ENCODE measurements at places on chromosomes 7 and 10. TPM values are rescaled to one million over a fixed set of nuclear protein-coding genes. Genes with fewer than 3 reads are reported as not detected.
A peak's percentile ranks its signal among the peaks of the same experiment; 100 is the strongest.

Gene IDI1
- 18.3 TPM for total RNA-seq

Gene DAGLB
- total RNA-seq, result 10.5 TPM

GRCh38 chr10:61822781-61823230, 78.7 kb upstream of the ARID5B start:
- no peak for DNase-seq
- no peaks in the 10 kb centered on the region for H3K4me1 ChIP-seq
- no peak overlapping the region for H3K4me3 ChIP-seq

DNA sequence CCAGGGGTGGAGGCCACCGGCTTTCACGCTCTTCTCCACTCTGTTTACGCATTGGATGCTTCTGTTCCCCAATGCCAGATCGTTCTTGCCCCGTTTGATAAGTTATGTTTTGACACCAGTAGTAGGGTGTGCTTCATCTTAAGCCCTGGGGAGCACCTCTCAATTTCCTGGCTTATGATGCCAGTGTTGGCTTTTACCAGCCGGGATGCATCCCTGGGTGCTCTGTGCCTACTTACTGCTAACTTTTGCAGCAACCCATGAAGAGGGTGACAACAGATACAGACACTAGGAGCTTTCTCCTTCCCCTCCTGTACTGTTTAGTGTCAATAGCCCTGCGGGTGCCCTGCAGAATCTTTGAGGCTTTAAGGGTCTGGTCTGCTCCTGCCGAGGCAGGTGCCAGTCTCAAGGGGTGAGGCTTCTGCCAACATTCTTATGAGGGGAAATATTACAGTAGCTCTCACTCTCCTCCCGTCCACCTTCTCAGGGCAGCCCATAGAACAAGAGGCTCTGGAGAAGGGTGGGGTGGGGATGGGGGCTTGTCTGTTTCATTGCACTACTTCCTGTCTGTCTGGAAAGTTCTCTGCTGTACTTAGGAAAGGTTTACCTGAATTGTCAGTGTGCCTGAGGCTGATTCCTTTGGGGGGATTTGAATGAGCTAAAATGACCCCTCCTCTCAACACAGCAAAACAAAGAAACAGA, 23.3 kb downstream of the ADCY1 start:
- no peak for DNase-seq
- H3K4me3 ChIP-seq, result no peak overlapping the region
- H3K27me3 ChIP-seq, result no peaks in the 10 kb centered on the region
- no peak overlapping the region for H3K27ac ChIP-seq
- H3K36me3 ChIP-seq, result no peaks in the 10 kb centered on the region

GRCh38 chr7:82194016-82194643, 249.4 kb downstream of the CACNA2D1 start:
- H3K27ac ChIP-seq, result no peak overlapping the region
- H3K36me3 ChIP-seq, result no peaks in the 10 kb centered on the region
- H3K4me1 ChIP-seq, result peaks cover 15% of the 10 kb centered on the region
- no peak overlapping the region for H3K4me3 ChIP-seq
- H3K27me3 ChIP-seq, result no peaks in the 10 kb centered on the region

DNA sequence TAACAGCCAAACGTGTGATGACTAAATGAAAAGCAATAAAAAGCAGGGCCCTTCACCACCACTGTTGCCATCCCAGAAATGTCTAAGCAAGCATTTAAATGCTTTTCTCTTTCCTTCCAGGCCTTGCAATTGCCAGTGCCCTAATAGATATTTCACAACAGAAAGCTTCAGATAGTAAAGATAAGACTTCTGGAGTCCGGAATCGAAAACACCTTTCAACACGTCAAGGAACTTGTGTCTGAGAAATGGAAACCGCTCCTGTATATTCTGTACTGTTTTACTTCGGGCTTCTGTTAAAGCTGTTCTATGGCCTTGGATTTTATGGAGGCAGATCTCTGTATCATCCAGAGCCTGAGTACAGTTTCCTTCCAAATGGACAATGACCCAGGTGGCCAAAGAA, 328.5 kb downstream of the GFRA1 start:
- no peaks in the 10 kb centered on the region for H3K36me3 ChIP-seq
- no peaks in the 10 kb centered on the region for H3K4me1 ChIP-seq
- no peak overlapping the region for H3K27ac ChIP-seq
- H3K27me3 ChIP-seq, result no peaks in the 10 kb centered on the region

GRCh38 chr7:135772639-135773222, 24.1 kb upstream of the FAM180A start:
- no peak for DNase-seq
- H3K4me3 ChIP-seq, result no peak overlapping the region
- no peaks in the 10 kb centered on the region for H3K36me3 ChIP-seq
- no peaks in the 10 kb centered on the region for H3K27me3 ChIP-seq
- peaks cover 27% of the 10 kb centered on the region for H3K4me1 ChIP-seq
- peak overlapping the region; percentile 86 for H3K27ac ChIP-seq

- H3K4me3 ChIP-seq, result peak overlapping the region; percentile 46
- H3K27me3 ChIP-seq, result no peaks in the 10 kb centered on the region
- DNase-seq, result no peak
- H3K36me3 ChIP-seq, result no peaks in the 10 kb centered on the region
- no peaks in the 10 kb centered on the region for H3K4me1 ChIP-seq
Observed at GRCh38 chr7:434891-435629, 84.6 kb downstream of the PDGFA start.

DNA sequence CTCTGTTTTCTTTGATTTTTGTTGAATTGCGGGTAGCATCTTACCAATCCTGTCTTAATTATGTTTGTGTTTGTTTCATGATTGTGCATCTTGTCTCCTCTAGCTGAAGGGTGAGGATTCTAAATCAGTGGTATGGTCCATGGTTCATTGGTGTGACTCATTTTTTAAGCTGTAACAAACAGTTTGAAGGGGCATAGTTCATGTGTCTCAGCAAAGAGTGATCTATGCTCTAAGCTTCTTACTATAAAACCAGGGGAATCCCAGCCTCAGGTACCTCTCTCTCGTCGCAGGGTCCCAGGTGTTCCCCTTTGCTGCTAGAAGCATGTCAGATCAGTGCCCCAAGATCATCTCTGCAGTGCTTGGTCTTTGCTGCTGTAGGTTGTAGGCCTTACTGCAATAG, 100.1 kb downstream of the OTUD1 start:
- no peak for DNase-seq
- H3K36me3 ChIP-seq, result no peaks in the 10 kb centered on the region
- H3K27ac ChIP-seq, result no peak overlapping the region

- DNase-seq, result no peak
- no peaks in the 10 kb centered on the region for H3K27me3 ChIP-seq
- no peak overlapping the region for H3K4me3 ChIP-seq
- H3K4me1 ChIP-seq, result peaks cover 3% of the 10 kb centered on the region
- H3K27ac ChIP-seq, result no peak overlapping the region
Observed at GRCh38 chr10:69896606-69897231, 95.0 kb downstream of the COL13A1 start.
